ENCODE measurements at places on chromosomes 3 and 15.

- no peaks in the 10 kb centered on the region for H3K36me3 ChIP-seq
- H3K4me3 ChIP-seq = no peak overlapping the region
- no peaks in the 10 kb centered on the region for H3K27me3 ChIP-seq
- DNase-seq = no peak
Observed at GRCh38 chr3:71744738-71745137, 8.9 kb upstream of the GPR27 start.

GRCh38 chr3:45547764-45548680, 46.5 kb upstream of the LIMD1 start:
- peaks cover 29% of the 10 kb centered on the region for H3K4me1 ChIP-seq
- H3K27me3 ChIP-seq = no peaks in the 10 kb centered on the region
- peak; percentile 66 for DNase-seq
- peak overlapping the region; percentile 73 for H3K27ac ChIP-seq
- no peak overlapping the region for H3K4me3 ChIP-seq

DNA sequence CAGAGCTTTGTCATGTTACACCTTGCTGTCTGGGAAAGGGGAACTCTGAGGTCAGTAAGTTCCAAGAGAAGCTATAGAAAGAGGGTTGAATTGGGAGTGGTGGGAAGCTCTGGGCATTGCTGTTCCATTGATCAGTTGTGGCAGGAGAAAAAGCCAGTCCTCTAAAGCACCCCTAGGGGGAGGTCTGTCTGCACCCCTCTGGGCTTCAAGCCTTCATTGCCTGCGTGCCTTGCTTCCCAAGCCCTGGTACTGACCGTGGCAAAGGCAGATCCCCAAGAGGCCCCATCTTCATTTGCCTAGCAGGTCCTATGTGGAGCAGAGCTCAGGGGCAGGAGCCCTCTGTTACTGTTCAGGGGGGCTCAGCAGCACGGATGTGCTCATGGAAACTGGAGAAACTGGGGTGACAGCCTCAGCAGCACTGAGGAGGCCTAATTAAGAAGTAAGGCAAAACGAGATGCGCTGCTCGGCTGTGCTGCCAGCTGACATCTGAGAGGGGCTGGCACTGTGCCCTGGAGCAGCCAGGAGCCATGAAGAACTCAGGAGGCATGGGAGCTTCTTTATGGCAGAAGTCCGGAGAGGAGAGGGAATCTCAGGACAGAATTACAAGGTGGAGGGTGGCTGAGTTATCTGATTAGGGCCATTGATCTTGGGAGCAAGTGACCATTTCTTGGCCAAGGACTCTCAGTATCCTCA, 270.9 kb downstream of the RPLP1 start:
- H3K27ac ChIP-seq = no peak overlapping the region
- no peaks in the 10 kb centered on the region for H3K36me3 ChIP-seq
- H3K4me3 ChIP-seq = no peak overlapping the region
- H3K27me3 ChIP-seq = peaks cover 6% of the 10 kb centered on the region

GRCh38 chr3:18507333-18507732, 82.2 kb upstream of the SATB1 start:
- H3K4me1 ChIP-seq = no peaks in the 10 kb centered on the region
- H3K27ac ChIP-seq = no peak overlapping the region
- H3K27me3 ChIP-seq = no peaks in the 10 kb centered on the region

GRCh38 chr3:148500881-148501280, 196.8 kb upstream of the AGTR1 start:
- no peaks in the 10 kb centered on the region for H3K36me3 ChIP-seq
- no peak overlapping the region for H3K27ac ChIP-seq
- H3K27me3 ChIP-seq = no peaks in the 10 kb centered on the region
- DNase-seq = no peak
- no peaks in the 10 kb centered on the region for H3K4me1 ChIP-seq
- H3K4me3 ChIP-seq = no peak overlapping the region

All from SK-N-SH (cell line).